Astrocyte of the hippocampus (primary cell): ENCODE measurements at places on chromosomes 11 and 22.

- peak; percentile 93 for DNase-seq
Observed at GRCh38 chr11:75562048-75562835, at the start of gene SERPINH1. SERPINH1 (plus strand) TSS chr11:75562253; CDS start chr11:75566350, 4,097 bp downstream.

DNA sequence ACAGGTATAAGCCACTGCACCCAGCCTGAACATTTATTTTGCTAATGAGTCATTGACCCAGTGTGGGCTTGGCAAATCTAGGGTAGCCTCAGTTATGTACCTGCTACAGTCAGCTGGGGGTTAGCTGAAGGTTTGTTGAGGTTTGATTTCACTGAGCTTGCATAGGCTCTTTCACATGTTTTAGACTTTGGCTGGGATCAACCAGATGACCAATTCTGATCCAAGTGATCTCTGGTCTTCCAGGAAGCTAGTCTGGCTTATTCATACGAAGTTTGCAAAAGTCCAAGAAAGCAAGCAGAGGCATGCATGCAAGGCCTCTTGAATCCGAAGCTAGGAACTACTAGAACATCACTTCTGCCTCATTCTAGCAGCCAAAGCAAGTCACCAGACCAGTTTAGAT is 21.0 kb downstream of the SERPING1 start:
- no peak for DNase-seq

GRCh38 chr22:33271390-33272161 is 213.4 kb upstream of the SYN3 start:
- DNase-seq: peak; percentile 91

GRCh38 chr11:69370984-69371709 is 77.2 kb downstream of the MYEOV start:
- no peak for DNase-seq

DNA sequence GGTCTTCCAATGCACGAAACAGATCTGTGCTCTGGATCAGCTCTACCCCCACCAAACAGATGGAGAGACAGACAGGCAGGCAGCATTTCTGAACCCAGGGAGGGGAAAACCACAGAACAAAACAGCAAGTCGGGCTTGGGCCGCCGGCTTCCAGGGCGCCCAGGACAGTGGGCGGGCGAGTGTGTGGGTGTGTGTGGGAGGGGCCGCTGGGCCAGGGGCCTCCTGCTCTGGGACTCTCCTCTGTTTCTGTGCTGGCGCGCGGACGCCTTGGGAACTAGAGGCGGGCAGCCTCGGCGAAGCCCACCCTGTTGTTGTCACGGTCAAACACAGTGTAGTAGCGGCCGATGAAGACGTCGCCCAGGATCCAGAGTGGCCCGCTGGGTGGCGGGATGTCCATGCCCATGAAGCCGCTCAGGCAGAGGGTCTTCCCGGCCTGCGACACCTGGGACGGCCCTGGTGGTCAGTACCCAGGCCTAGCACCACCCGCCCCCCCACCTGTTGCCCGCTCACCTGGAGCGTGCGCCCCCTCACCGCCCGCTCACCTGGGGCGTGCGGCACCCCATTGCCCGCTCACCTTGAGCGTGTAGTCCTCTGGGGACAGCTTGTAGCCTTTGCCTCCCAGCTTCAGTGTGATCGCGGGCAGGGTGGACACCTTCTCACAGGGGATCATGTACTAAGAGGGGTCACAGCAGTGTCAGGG is 3.0 kb upstream of the IFITM10 start:
- DNase-seq: no peak

- no peak for DNase-seq
Observed at GRCh38 chr22:44990810-44991209, 19.0 kb downstream of the PHF21B start.

GRCh38 chr11:5803982-5804381 is 4.7 kb upstream of the OR52N2 start:
- no peak for DNase-seq

GRCh38 chr11:112634551-112634950 is 326.7 kb upstream of the NCAM1 start:
- no peak for DNase-seq

DNA sequence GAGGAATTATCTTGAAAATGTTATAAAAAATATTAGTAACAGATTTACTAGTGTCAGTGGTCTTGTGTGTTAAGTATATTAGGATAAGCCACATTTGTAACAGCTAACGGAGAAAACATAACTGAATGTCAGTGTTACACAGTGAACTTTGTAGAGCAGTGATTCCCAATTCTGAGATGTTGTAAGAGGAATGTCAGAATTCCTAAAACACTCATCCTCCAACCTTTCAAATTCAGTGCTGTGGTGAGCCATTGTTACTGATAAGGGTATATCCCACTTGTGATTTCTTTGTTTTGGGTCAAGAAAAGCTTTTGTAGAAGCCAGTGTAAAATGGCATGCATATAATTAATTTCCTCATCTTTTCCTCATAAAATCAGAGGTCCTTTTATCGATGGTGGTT is 61.9 kb downstream of the ARHGEF12 start:
- peak; percentile 37 for DNase-seq

DNA sequence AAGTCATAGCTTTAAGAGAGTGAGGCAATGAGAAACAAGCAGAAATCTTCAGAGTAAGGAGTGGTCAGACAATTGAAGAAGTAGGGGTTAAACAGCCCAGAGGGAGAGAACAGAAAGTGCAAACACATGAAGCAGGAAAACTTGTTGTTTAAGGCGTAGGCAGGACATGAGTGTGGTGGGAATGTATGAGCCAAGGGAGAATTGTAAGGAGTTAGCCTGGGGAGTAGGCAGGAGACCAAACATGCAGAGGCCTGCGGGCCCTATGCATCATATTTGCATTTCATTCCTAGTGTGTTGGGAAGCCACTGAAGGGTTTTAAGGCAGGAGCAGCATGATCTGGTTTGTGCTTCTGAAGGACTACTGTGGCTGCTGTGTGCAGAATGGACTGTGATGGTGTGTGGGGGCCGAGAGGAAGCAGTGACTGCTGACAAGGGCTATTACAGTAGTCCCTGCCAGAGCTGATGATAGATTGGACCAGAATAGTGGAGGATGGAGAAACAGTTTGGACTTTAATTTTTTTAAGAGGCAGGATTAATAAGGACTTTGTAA is 179.9 kb upstream of the C11orf87 start:
- no peak for DNase-seq

GRCh38 chr22:45284705-45285262 is at the start of gene UPK3A:
UPK3A (plus strand) TSS chr22:45284949; CDS start chr22:45285014, 65 bp downstream.
- peak; percentile 61 for DNase-seq

GRCh38 chr22:32013200-32013599 is 29.9 kb upstream of the SLC5A1 start:
- no peak for DNase-seq

GRCh38 chr11:19332476-19332875 is 91.7 kb upstream of the E2F8 start:
- no peak for DNase-seq

GRCh38 chr11:123194337-123195187 is 486 bp downstream of the CLMP start:
- peak; percentile 64 for DNase-seq

DNA sequence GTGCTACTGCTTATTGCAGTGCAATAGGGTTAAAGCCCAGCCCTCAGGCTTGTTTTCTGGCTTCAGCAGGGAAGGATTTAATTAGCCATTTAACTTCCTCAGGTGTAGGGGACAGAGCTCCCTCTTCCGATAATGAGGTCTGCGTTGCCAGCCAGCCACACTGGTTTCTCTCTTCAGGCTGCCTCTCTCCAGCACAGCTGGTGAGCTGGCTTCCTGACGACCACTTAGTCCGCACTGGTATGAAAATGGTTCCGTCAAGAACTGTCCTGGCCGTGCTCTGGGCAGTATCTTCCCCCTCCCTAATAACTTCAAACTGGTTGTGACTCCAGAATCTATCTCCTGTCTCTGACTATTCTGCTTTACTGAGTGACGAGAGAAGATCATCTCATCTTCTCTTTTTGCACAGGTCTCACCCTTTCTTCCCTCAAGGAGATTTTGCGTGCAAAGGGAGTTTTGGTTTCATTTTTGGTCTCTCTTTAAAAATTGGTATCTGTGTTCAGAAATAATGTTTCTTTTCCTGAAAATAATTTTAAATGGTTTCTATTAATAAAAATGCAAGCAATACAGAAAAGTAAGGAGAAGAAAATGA is 49.2 kb downstream of the CNTN5 start:
- DNase-seq: peak; percentile 21

- DNase-seq: peak; percentile 66
Observed at GRCh38 chr11:31641477-31642062, 132.0 kb downstream of the ELP4 start.

GRCh38 chr22:28051787-28052356 is 132.8 kb upstream of the PITPNB start:
- peak; percentile 85 for DNase-seq

DNA sequence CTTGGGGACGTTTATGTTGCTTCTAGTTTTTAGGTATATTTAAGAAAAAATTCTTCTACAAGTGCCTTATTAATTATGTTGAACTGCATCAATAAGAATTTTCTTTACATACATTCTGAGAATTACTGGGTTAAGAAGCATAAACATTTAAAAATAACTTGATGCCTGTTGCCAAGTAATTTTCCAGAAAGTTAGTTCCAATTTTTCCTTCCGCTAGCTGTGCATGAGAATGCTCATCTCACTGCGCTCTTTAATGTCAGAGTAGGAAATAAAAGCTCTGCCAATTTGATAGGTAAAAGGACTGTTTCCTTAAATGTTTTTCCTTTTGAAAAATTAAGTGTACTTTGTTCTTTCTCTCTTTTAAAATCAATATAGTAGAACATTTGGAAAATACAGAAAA is 113.1 kb upstream of the ZBED5 start:
- DNase-seq: no peak

DNA sequence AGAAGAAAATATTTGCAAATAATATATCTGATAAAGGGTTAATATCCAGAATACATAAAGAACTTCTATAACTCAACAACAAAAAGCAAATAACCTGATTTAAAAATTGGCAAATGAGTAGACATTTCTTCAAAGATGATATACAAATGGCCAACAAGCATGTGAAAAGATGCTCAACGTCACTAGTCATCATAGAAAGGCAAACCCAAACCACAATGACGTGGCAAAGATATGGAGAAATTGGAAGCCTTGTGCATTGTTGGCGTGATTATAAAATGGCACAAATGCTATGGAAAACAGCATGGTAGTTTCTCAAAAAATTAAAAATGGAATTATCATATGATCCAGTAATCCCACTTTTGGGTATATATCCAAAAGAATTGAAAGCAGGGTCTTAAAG is 466.3 kb downstream of the TBC1D22A start:
- no peak for DNase-seq

DNA sequence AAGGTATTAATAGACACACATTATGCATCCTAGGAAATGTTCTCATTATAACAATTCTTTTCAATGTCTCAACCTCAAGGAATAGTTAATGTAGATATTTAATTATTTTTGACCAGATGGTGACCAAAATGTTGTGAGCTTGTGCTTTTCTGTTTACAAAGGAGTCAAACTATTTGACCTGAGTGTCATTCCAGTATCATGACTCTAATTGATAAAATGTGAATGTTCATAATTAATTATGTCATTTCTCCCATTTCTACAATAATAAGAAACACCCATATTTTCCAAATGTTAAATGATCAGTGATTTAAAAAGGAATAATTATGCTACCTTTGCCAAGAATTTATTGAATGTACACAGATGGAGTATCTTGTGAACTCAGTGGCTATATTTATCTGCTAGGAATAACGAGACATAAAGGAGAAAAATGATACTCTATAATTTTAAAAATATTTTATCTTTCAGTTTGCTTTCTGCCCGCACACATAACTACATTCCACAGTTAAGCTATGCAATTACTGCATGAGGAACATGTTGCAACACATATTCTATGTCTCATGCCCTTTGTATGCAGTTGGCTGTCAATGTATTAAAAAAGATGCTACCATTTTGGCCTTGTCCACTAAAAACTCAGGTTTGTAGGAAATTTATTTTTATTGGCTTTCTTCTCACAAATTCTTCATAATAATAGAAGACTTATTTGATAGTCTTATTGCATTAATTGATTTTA is 376.7 kb upstream of the CCDC179 start:
- DNase-seq: no peak

DNA sequence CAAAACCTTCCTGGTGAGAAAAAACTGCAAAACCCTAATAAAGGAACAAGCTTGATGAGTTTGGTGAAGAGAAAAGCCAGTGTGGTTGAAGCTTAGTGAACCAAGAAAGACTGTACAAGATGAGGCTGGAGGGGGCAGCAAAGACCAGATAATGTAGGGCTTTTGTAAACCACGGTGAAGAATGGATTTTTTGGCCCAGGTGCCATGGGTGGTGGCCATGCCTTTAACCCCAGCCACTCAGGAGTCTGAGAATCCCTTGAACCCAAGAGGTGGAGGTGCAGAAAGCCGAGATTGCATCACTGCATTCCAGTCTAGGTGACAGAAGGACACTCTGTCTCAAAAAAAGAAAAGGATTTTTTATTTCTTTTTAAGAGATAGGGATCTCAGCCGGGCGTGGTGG is 5.0 kb upstream of the ZDHHC5 start:
- no peak for DNase-seq

- no peak for DNase-seq
Observed at GRCh38 chr11:116189408-116190170, 583.2 kb downstream of the BUD13 start.

DNA sequence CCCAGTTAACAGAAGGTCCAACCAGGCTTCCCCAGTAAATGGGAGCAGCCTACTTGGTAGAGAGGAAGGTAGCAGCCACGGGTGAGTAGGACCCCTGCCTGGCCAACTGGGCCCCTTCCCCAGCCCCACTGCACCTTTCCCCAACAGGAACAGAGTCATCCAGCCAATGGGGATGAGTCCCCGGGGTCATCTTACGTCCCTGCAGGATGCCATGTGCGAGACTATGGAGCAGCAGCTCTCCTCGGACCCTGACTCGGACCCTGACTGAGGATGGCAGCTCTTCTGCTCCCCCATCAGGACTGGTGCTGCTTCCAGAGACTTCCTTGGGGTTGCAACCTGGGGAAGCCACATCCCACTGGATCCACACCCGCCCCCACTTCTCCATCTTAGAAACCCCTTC is 6.6 kb downstream of the RIC8A start:
- DNase-seq: no peak

- no peak for DNase-seq
Observed at GRCh38 chr22:19604711-19605268, 80.6 kb upstream of the CLDN5 start.

- no peak for DNase-seq
Observed at GRCh38 chr22:24473284-24473683, 21.8 kb upstream of the UPB1 start.

DNA sequence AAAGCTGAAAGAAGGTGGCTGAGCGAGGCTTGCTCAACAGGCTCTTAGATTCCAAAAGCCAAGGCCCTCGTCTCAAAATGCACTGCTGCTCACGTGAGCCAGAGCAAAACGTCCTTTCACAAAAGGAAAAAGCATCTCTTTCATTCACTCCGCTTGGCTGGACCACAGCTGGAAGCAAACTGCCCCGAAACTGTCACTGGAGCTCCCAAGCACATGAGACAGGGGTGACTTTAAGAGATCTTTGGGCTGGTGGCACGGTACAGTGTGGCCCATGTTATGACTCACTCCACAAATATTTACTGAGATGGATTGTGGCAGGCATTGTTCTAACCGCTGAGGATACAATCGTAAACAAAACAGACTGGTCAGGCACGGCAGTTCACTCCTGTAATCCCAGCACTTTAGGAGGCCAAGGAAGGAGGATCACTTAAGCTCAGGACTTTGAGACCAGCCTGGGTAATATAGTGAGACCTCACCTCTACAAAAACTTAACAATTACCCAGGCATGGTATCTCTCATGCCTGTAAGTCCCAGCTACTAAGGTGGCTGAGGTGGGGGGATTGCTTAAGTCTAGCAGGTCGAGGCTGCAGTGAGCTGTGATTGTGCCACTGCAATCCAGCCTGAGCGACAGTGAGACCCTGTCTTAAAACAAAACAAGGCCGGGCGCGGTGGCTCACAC is 3.6 kb downstream of the PLA2G6 start:
- DNase-seq: peak; percentile 89
